Panc1 (cell line): ENCODE measurements at places on chromosomes 3 and 15. TPM values are rescaled to one million over a fixed set of nuclear protein-coding genes. Genes with fewer than 3 reads are reported as not detected.

- no peak overlapping the region for H3K4me3 ChIP-seq
- H3K27me3 ChIP-seq = no peaks in the 10 kb centered on the region
- no peak overlapping the region for H3K27ac ChIP-seq
- peaks cover 2% of the 10 kb centered on the region; the same call in 1 of the 2 replicates for H3K4me1 ChIP-seq
- DNase-seq = no peak
- no peaks in the 10 kb centered on the region for H3K36me3 ChIP-seq
Measured at GRCh38 chr15:68677996-68678395, 99.2 kb downstream of the CORO2B start.

DNA sequence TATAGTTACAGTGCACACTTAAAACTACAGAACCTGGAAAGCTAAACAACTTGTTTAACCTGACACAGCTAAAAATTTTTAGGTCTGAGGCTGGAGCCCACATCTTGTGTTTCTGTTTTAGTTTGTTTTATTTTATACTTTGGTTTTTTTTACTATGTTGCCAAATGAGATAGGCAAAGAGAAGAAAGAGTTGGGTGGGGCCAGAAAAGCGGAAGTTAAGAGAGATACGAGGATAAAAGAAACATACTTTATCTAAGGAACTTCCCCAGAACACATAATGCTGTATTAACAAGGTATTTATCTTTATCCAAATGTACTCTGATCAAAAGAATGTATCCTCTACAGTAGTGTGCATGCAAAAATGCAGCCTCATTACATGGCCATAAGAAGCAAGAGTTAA is 1145.7 kb downstream of the EPHA3 start:
- H3K4me3 ChIP-seq = no peak overlapping the region
- no peaks in the 10 kb centered on the region for H3K4me1 ChIP-seq
- H3K27ac ChIP-seq = no peak overlapping the region
- no peaks in the 10 kb centered on the region for H3K36me3 ChIP-seq

GRCh38 chr15:40091861-40092255 is 16.8 kb downstream of the BMF start:
- no peak overlapping the region for H3K27ac ChIP-seq
- H3K4me1 ChIP-seq = peaks cover 36% of the 10 kb centered on the region
- H3K27me3 ChIP-seq = no peaks in the 10 kb centered on the region
- H3K4me3 ChIP-seq = no peak overlapping the region
- no peak for DNase-seq

DNA sequence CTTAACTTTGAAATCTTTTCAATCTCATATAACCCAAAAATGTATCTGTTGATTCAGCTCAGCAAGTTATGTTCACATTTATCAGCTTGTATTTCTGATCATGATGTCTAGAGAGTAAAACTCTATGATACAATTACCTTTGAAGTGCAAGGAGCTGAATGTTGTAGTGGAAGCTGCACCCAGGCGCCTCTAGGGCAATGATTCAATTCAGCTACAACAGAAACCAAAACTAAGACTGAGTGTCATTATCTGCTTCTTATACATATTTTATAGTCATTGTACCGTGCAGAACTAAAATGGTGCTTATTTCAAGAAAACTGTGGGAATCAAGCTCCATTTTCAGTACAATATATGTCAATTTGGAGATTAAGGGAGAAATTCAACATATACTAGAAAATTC is 1237.5 kb downstream of the ZPLD1 start:
- H3K27ac ChIP-seq = no peak overlapping the region
- H3K4me3 ChIP-seq = no peak overlapping the region
- no peaks in the 10 kb centered on the region for H3K4me1 ChIP-seq
- no peaks in the 10 kb centered on the region for H3K27me3 ChIP-seq

DNA sequence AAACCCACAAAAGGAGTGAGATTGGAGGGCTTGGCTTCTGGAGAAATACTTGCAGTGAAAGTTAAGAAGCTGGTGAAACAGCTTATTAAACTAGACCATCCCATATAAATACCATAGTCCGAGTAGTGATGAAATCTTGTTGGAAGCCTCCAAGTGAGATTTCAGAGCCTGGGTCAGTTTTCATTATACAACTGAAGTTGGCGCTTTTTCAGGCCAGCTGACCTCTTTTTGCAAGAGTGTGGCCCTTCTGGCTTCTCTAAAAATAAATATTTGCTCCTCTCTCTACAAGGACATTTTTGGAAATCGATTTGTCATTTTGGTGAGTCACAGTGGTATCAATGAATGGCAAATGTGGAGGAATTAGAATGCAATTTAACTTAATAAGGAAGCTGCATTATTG is 51.2 kb upstream of the THRB start:
- no peak for DNase-seq
- H3K36me3 ChIP-seq = no peaks in the 10 kb centered on the region
- no peaks in the 10 kb centered on the region for H3K27me3 ChIP-seq
- H3K4me1 ChIP-seq = no peaks in the 10 kb centered on the region
- no peak overlapping the region for H3K4me3 ChIP-seq
- H3K27ac ChIP-seq = no peak overlapping the region

GRCh38 chr3:64138656-64139375 is 86.5 kb downstream of the PRICKLE2 start:
- no peak overlapping the region for H3K27ac ChIP-seq
- H3K27me3 ChIP-seq = no peaks in the 10 kb centered on the region
- H3K36me3 ChIP-seq = no peaks in the 10 kb centered on the region
- no peak overlapping the region for H3K4me3 ChIP-seq

GRCh38 chr3:170359178-170359704 is 1.7 kb downstream of the SKIL start:
- H3K4me3 ChIP-seq = peak overlapping the region; percentile 79
- H3K36me3 ChIP-seq = peaks cover 6% of the 10 kb centered on the region; the same call in 1 of the 2 replicates
- H3K27me3 ChIP-seq = no peaks in the 10 kb centered on the region
- H3K27ac ChIP-seq = peak overlapping the region; percentile 93

DNA sequence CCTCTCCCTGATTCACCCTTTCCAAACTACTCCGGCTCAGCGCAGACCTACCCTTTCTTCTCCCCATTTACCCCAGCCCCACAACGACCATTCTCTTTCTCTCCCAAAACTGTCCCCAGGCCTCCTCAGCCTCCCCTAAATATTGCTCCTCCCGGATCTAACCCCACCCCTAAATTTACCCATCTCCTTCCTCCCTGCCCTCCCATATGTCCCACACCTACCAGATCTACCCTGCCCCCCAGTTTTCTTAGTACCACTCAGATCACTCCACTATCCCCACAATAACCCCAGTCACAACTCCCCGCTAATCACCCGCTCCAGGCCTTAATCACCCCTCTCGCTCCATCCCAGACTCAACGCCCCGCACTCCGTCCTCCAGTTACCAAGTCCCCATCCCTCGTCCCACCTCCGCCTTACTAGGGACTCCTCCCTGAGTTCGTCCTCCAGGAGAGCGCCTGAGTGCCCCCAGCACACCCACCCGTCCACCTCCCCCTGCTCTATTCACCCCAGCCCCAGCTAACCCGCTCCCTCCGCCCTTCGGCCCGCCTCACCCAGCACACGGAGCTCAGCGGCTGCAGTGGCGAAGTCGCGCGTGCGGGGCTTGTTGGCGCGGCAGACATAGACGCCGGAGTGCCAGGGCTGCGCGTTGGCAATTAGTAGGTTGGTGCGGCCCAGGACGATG is 18.6 kb upstream of the IGDCC3 start:
- no peak for DNase-seq
- H3K4me3 ChIP-seq = no peak overlapping the region

- no peaks in the 10 kb centered on the region for H3K4me1 ChIP-seq
- H3K4me3 ChIP-seq = no peak overlapping the region
- H3K27ac ChIP-seq = no peak overlapping the region
- DNase-seq = no peak
Measured at GRCh38 chr3:13050446-13050845, 22.8 kb downstream of the IQSEC1 start.

GRCh38 chr3:23198801-23199200 is 4.3 kb upstream of the UBE2E2 start:
- no peak overlapping the region for H3K4me3 ChIP-seq
- no peak overlapping the region for H3K27ac ChIP-seq
- no peak for DNase-seq
- H3K36me3 ChIP-seq = no peaks in the 10 kb centered on the region; the same call in 1 of the 2 replicates
- peaks cover 5% of the 10 kb centered on the region for H3K4me1 ChIP-seq

DNA sequence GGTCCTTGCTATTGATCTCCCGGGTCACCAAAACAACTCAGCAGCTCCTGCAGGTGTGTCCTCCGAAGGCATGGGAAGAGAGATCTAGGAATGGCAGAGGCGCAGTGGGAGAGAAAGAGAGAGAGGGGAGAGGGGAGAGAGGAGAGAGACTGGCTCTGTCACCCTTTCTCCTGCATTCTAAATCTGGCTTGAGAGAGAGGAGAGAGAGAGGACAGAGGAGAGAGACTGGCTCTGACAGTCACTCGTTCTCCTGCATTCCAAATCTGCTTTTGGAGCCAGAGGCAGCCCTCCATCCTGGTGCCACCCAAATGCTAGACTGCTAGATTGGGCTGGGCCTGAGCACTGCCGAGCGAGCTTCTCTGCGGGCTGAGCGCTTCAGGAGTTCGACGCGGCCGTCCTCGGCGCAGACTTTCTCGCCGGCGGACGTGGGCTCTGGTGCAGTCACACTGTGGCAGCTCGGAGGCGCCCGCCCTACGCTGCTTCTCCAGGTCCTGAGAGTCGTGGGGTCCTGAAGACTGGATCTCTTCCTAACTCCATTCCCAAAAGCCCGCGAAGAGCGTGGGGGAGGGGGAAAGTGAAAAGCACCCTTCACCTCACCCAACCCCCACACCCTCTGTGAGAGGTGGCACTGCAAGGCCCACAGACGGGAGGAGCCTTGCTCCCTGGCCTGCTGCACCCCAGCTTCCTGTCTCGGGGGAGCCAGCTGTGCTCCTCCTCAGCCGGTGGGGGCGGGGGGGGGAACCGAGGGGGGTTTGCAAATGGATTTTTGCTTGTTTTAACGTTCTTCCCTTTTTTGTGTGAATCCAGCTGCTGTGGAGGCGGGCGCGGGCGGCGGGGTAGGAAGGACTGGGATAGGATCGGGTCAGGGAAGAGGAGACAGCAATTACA is 222.3 kb downstream of the MEIS2 start:
- no peak overlapping the region for H3K4me3 ChIP-seq
- H3K27me3 ChIP-seq = peaks cover 26% of the 10 kb centered on the region
- peaks cover 5% of the 10 kb centered on the region; the same call in 1 of the 2 replicates for H3K4me1 ChIP-seq
- no peak for DNase-seq
- no peak overlapping the region for H3K27ac ChIP-seq

DNA sequence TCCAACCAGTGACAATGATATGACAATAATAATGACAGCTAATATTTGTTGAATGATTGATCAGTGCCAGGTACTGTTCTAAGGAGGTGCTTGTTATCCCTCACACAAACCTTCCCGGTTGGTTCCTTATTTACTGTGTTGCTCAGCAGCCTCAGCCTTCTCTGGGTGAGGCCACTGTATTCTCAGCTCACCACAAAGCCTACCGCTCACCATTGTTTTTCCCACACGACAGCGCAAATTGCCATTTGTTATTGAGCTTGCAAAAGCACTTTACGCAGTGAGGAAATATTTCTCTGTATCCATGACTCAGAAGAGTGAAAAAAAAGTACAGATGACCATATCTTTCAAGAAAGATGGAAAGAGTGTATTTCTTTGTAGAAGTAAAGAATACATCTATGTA is 49.5 kb upstream of the PDZRN3 start:
- no peak overlapping the region for H3K4me3 ChIP-seq
- no peak overlapping the region for H3K27ac ChIP-seq
- no peaks in the 10 kb centered on the region for H3K4me1 ChIP-seq
- no peaks in the 10 kb centered on the region for H3K27me3 ChIP-seq

DNA sequence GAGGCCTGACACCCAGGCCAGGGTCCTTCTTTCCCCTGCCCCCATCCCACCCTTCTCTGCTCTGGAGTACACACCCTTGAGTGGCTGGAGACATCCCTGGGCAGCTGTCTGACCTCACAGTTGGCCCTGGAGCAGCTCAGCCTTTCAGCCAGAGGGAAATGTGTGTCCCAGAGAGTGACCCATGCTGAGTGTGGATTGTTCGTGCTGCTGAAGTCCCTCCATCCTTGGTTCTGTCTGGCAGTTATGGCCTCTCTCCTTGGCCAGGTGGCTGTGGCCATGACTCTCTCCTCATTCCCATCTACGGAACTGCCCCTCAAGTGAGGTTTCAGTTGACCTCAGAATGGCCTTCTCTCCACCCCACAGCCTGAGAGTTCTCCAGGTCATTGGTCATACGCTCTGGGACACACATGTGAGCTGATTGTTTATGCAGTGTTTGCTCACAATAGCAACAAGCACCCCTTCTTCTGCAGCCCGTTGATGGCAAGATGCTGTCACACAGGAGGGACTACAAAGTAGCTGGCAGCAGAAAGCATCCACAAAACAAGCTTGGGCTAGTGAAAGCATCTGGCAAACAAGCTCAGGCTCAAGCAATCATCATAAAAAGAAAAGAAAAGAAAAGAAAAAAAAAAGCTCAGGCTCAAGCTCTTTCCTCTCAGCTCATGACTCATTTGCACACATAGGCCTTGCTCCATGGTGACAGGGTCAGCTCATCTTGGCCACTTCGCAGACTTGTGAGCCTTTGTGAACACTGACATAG is 55.3 kb upstream of the ITGA11 start:
- H3K4me1 ChIP-seq = no peaks in the 10 kb centered on the region
- H3K36me3 ChIP-seq = no peaks in the 10 kb centered on the region
- H3K27ac ChIP-seq = no peak overlapping the region
- no peak for DNase-seq

GRCh38 chr3:13427662-13428603 is 7.8 kb upstream of the NUP210 start:
- H3K27ac ChIP-seq = no peak overlapping the region
- no peaks in the 10 kb centered on the region for H3K4me1 ChIP-seq
- H3K36me3 ChIP-seq = no peaks in the 10 kb centered on the region
- H3K27me3 ChIP-seq = no peaks in the 10 kb centered on the region
- no peak overlapping the region for H3K4me3 ChIP-seq

The RBM15B gene
- 30.9 TPM for total RNA-seq

DNA sequence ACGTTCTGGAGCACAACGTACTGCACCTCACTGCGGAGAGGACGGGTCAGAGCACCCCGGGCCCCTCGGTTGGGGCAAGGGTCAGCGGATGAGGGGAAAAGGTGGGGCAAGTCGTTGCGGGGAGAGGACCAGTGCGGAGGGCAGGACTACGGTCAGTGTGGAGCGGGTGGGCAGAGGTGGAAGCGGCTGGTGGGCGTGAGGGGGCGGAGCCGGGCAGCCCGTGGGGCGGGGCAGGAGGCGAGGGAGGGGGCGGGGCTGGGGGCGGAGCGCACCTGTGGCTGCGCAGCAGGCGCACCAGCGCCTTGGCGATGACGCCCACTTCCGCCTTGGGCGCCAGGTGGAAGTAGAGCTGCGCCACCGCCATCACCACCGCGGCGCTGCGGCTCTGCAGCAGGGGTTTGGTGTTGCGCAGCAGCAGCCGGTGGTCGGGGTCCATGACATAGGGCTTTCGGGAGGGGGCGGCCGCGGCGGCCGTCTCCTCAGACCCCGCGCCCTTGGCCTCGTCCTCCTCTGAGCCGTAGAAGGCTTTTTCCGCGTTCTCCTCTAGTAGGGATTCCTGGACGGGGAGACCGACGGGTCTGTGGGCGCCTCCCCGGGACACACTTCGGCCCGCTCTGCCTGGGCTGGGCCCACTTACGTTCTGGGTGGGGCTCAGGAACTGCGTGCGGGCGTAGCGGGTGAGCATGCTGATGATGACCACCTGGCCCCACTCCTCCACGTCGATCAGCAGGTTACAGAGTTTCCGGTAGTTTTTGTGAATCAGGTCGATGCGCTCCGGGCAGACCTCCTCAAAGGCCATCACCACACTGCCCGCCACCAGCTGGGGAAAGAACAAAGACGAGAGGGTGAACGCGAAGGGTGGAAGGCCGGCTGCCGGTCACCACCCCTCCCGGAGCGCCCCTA is 29.2 kb downstream of the AP3B2 start:
- DNase-seq = no peak
- H3K27ac ChIP-seq = no peak overlapping the region
- peak overlapping the region; percentile 58 for H3K4me3 ChIP-seq

The KNL1 gene
- total RNA-seq = 28.9 TPM

GRCh38 chr15:32718227-32718820 is 520 bp downstream of the GREM1 start:
- no peak for DNase-seq
- no peaks in the 10 kb centered on the region for H3K36me3 ChIP-seq
- no peak overlapping the region for H3K27ac ChIP-seq
- peak overlapping the region; percentile 36 for H3K4me3 ChIP-seq
